ENCODE measurements at places on chromosomes 11 and 22.

- no peak for DNase-seq
Observed at GRCh38 chr11:120044011-120044675, 93.8 kb downstream of the TRIM29 start.

DNA sequence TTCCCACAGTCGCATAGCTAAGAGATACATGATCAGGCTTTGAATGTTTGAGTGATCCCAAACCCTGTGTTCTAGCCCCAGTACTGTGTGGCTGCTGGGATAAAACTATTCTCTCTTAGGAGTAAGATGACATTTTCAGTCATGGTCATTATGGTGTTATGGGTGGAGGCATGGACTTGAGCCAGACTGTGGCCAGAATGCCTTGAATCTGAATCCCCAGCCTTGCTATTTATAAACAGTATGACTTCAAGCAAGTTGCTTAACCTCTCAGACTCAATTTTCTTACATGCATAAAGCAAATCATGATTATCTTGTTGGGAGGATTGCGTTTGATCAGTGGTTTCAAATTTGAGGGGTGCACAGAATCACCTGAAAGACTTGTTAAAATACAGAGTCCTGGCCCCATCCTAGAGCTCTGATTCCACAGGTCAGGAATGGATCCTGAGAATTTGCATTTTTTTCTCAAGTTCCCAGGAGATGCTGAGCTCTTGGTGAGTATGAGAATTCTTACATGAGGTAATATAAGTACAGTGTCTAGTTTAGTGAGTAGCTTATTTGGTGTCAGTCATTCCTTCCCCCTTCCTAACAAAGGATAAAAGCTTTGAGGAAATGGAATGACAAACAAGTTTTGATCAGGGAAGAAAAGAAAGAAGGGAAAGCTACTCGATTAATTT, 571.7 kb downstream of the METTL15 start:
- DNase-seq = no peak

DNA sequence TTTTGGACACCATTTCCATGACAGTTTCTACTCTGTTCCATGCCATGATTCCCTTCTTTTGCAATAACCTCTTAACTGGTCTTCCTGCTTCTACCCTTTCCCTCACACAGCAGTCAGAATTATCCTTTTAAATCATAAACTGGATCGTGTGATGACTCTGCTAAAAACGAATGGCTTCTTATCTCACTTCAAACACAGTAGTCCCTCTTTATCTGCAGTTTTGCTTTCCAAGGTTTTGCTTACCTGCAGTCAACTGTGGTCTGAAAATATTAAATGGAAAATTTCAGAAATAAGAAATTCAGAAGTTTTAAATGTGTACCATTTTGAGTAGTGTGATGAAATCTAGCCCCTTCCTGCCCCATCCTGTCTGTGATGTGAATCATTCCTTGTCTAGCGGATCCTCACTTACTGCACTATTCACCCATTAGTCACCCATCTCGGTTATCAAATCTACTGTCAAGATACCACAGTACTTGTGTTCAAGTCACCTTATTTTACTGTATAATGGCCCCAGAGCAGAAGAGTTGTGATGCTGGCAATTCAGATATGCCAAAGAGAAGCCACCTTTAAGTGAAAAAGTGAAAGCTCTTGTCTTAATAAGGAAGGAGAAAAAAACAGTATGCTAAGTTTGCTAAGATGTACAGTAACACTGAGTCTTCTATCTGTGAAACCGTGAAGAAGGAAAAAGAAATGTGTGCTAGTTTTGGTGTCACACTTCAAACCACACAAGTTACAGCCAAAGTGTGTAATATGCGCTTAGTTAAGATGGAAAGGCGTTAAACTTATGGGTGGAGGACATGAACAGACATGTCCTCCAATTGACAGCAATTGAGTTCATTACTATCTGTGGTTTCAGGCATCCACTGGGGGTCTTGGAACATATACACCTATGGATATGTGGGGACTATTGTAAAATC, 283.0 kb downstream of the DDX10 start:
- no peak for DNase-seq

GRCh38 chr11:133900176-133901105, 55.1 kb upstream of the SPATA19 start:
- no peak for DNase-seq

GRCh38 chr22:49929211-49929979, 11.0 kb downstream of the CRELD2 start:
- no peak for DNase-seq

Measured in fibroblast of skin of left biceps (primary cell).